ENCODE measurements at places on chromosomes 13 and 19.

- DNase-seq, result no peak
Observed at GRCh38 chr13:48066310-48066989, 28.5 kb downstream of the MED4 start.

GRCh38 chr19:12137221-12137940 lies 2.8 kb downstream of the ZNF20 start:
- DNase-seq, result no peak

- no peak for DNase-seq
Observed at GRCh38 chr19:13629687-13630357, 123.5 kb upstream of the CACNA1A start.

DNA sequence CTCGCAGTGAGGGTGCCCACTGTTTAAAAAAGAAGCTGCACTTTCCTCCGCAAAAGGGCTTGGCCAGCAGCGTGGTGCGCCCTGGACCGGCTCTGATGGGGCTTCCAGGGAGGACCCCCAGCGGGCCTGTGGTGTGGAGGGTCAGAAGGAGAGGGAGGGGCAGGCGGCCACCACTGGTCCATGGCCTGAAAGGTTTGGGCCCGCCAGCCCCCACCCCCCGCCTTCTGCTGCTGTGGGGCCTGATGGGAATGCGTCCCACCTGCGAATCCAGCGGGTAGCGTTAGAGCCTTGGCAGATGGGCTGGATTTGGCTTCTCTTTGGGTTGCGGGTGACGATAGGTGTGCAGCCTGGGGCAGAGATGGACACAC lies 34.7 kb downstream of the TMEM255B start:
- no peak for DNase-seq

- DNase-seq, result no peak
Observed at GRCh38 chr19:28980236-28980868, 232.6 kb downstream of the UQCRFS1 start.

DNA sequence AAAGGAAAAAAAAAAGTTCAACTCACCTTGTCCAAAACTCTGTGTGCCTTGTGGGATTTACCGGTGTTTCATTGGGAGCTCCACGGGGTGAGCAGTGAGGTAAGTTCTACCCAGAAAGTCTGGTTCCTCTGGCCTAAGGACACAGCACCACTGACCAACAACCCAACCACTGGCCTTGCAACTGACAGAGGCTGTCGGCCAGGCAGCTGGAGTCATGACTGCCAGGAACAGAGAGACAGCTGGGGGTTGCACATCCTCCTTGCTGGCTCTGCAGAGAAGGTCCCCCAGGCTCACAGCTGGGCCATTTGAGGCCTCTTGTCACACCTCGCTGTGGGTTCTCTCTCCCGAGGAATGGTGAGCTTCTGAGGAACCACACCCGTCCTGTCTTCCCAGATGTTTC lies 59.5 kb downstream of the ANKRD10 start:
- no peak for DNase-seq

GRCh38 chr13:85651440-85651839 lies 147.8 kb downstream of the SLITRK6 start:
- DNase-seq, result no peak

- no peak for DNase-seq
Observed at GRCh38 chr13:99747403-99747710, 224.2 kb downstream of the ZIC5 start.

GRCh38 chr19:38657633-38658222 lies 10.3 kb downstream of the ACTN4 start:
- DNase-seq, result no peak

DNA sequence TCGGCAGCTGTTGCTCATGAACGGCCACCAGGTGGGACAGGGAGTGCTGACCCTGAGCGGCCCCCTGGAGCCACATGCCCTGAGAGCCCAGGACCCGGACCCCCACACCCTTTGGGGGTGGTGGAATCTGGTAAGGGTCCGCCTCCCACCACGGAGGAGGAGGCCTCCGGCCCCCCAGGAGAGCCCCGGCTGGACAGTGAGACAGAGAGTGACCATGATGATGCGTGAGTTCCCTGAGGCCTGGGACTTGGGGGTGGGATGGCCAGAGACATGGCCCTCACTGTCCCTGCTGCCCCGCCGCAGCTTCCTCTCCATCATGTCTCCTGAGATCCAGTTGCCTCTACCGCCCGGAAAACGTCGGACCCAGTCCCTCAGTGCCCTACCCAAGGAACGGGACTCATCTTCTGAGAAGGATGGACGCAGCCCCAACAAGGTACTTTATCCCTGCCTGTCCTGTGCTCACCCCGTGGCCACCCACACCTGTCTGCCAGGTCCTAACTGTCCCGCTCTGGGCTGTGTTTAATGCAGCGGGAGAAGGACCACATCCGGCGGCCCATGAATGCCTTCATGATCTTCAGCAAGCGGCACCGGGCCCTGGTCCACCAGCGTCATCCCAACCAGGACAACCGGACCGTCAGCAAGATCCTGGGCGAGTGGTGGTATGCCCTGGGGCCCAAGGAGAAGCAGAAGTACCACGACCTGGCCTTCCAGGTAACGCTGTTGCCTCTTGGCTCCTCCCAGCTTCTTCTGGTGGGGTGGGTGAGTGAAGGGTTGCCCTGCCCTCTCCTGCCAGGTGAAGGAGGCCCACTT lies 14.7 kb upstream of the PRR19 start:
- DNase-seq, result no peak

GRCh38 chr13:110590577-110590976 lies 24.8 kb upstream of the NAXD start:
- DNase-seq, result no peak

DNA sequence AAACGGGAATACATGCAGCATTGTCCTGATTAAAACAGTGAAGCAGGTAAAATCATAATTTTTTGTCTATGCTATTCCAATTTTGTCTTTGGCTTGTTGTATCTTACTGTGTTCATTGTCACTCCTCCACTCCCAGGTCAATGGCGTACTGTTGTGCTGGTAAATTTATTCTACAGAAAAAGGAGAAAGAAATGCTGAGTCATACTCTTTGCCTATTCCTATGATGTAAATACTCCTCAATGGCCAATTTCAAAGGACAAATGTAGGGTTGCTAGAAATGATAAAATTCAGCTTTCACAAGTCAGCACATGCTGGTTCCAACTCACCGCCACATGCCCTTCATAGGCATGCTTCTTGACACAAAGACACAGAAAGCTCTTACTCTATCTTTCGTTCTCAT lies 694.4 kb upstream of the PCDH20 start:
- DNase-seq, result no peak

GRCh38 chr13:62246581-62246980 lies 830.9 kb upstream of the PCDH20 start:
- DNase-seq, result no peak

DNA sequence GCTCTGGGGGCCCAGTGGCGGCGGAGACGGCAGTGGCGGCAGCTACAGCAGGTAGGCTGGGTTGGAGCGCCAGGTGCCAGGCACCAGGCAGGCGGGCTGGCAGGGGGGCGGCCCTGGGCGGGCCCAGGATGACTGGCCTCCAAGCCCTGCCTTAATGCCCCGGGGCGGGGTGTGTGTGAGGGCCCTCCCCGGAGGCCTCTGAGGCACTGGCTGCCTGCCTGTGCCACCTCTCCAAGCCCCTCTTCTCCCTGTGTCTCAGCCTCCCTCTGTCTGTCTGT lies at the start of gene KLK11:
TSS of gene KLK11 (minus strand) at position 63 of the 278 bp plus-strand sequence. CDS start 985 bp downstream, outside the sequence.
- no peak for DNase-seq

DNA sequence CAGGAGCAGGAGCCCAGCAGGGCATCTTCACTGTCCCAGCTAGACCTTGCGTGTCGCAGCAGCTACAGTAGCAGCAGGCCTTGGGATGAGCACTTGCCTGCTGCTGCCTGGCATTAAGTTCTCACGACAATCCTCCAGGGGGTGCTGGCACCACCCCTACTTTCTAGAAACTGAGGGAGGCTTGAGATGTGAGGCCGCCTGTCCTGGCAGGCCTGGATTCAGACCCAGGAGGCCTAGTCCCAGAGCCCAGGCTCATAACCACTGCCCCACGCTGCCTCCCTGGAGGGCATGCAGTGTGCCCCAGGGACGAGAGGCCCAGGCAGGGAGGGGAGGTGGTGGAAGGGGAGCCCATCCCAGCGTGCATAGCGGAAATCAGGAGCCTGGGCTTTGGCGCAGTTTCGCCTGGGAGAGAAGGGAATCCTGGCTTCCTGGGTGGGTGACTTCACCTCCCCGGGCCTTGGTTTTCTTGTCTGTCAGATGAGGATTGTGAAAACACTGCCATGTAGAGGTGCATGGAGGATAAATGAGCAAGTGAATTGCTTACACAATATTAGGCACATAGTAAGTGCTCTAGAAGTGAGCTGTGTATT lies 26.1 kb downstream of the PPP5C start:
- DNase-seq, result no peak

All from CD8-positive, alpha-beta memory T cell (primary cell).